H1 (cell line): ENCODE measurements at places on chromosomes 7 and 10. TPM values are rescaled to one million over a fixed set of nuclear protein-coding genes. Genes with fewer than 3 reads are reported as not detected.

Gene PRKCQ
- total RNA-seq: 21.4 and 22.6 TPM in 2 replicates

Gene TMEM184A
- 1.5 and 1.8 TPM in 2 replicates for total RNA-seq

DNA sequence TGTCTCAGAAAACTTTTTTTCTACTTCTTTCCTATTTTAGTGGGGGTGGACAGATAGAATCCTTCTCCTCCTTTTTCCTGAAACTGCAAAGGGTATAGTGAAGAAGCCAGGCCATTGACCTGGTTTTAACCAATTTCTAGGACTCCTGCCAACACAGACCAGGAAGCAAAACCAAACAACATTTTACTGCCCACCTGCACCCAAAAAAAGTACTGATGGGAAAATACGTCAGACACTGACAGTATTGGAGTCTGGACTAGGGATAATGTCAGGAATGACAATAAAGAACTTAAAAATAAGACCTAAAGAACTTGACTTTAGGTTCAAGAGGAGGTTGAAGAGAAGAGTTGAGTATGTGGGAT is 5.0 kb upstream of the STEAP4 start:
- H3K27me3 ChIP-seq: no peaks in the 10 kb centered on the region; the same call in 1 of the 2 replicates
- DNase-seq: no peak

DNA sequence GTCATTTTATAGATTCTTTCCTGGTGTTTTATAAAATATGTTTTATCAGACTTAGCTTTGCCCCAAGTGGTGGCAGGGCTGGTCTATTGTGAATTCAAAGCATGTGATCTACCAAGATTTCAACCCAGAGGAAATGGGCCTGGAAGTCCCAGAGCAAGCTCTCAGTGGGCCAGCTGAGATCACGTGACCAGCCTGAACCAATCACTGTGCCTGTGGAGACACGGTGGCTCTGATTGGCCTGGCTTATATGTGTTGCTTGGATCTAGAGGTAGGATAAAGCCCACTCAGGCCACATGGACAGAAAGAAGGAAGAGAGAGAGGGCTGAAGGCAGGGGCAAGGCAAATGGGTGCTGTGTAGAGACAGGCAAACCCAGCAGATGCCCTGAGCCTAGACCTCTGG is 65.5 kb upstream of the GATA3 start:
- no peaks in the 10 kb centered on the region for H3K36me3 ChIP-seq
- H3K27me3 ChIP-seq: no peaks in the 10 kb centered on the region
- no peaks in the 10 kb centered on the region for H3K4me1 ChIP-seq
- H3K27ac ChIP-seq: no peak overlapping the region

DNA sequence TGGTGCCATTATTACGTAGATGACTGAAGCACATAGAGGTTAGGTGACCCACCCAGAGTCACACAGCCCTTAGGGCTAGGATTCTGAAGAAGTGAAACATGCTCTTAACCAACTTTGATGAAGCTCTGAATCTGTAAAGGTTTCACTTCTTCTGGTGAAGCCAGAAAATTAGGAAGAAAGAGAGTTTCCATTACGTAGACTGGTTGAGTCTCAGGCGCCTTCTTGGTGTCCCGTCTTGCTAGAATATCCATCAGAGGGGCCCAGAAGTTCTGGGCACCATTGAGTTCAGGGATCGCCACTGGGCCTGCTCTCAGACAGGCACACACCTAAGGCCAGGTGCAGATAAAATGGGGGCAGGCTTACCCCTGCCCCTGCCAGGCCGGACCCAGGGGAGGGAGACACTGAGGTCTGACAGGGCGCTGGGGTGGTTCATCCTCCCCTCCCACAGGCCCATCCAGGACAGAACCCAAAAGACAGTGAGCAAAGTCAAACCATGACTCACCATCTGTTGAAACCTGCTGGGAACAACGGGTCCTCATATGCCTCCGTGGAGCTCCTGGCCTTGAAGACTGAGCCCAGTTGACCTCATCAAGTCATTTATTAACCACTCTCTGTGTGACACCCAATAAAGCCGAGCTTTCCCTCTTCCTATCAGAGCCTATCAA is 33.2 kb downstream of the DRGX start:
- no peak for DNase-seq
- no peak overlapping the region for H3K27ac ChIP-seq
- H3K36me3 ChIP-seq: no peaks in the 10 kb centered on the region
- no peaks in the 10 kb centered on the region for H3K27me3 ChIP-seq
- H3K4me1 ChIP-seq: peaks cover 5% of the 10 kb centered on the region

DNA sequence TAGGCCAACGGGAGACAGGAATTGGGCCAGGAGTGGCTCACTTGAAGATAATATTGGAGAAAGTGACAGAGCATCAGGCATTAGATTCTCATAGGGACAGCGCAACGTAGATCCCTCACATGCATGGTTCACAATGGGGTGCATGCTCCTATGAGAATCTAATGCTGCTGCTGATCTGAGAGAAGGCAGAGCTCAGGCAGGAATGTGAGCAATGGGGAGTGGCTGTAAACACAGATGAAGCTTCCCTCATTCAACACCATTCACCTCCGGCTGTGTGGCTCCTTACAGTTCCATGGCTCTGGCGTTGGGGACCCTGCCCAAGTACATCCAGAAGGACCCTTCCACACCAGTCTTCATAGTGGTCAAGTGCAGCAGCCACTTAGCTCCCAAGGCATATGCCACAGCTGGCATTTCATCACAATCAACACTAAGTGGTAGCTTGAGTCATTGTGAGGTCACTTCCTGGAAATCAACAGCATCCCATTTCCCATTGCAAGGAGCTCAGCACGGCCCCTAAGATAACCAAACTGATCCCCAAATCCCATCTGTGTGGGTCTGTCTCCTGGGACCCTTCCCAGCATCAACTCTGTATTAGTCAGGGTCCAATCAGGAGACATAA is 174.5 kb downstream of the TPST1 start:
- H3K27ac ChIP-seq: no peak overlapping the region
- H3K27me3 ChIP-seq: no peaks in the 10 kb centered on the region
- no peaks in the 10 kb centered on the region; the same call in 1 of the 2 replicates for H3K36me3 ChIP-seq
- H3K4me3 ChIP-seq: no peak overlapping the region
- DNase-seq: no peak

Gene GRM3
- 3.4 and 4.2 TPM in 2 replicates for total RNA-seq

DNA sequence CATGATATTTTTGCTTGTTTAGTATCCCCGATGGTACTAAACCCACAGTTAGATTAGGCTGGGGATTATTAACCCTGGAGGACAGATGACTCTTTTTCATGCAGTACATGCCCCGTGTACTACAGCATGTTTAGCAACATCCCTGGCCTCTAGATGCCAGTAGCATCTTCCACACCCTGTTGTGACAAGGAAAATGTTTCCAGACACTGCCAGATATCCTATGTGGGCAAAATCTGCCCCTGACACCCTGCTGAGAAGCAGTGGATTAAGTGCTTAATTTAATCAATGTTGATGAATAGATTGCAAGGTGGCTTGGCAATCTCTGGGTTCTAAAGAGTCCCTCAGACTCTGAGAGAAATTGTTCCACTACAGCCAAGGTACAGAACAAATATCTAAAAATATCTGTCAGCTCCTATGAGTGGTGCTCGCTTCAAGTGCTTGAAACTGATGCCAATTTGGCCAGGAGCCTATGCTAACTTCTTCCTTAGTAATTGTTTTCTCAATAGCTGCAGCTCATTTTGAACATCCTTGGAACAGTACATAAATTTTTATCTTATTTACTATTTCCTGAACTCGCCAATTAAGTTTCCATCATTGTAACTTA is 247.0 kb downstream of the SORCS1 start:
- H3K27ac ChIP-seq: no peak overlapping the region
- no peak overlapping the region for H3K4me3 ChIP-seq
- DNase-seq: no peak
- H3K27me3 ChIP-seq: peaks cover 14% of the 10 kb centered on the region; the same call in 1 of the 2 replicates
- no peaks in the 10 kb centered on the region for H3K36me3 ChIP-seq
